ENCODE measurements at places on chromosomes 3 and 15.
A peak's percentile ranks its signal among the peaks of the same experiment; 100 is the strongest.

DNA sequence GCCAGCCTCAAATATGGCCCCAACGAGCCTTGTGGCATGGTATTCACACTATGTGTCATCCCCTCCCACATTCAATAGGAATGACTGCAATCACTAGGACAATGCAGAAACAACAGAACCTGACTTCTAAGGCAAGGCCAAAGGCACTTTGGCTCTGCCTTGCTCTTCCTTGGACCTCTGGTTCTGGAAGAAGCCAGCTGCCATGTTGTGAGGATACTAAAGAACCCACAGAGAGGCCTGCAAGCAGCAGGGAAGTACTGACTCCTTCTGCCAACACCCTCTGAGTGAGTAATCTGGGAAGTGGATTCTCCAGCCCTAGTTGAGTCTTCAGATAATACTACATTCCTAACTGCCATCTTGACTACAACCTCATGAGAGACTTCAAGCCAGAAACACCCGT, 64.7 kb downstream of the ADAMTS9 start:
- no peak for DNase-seq

- no peak for DNase-seq
These were observed 171.8 kb upstream of the WNT5A start for GRCh38 chr3:55658690-55659562.

DNA sequence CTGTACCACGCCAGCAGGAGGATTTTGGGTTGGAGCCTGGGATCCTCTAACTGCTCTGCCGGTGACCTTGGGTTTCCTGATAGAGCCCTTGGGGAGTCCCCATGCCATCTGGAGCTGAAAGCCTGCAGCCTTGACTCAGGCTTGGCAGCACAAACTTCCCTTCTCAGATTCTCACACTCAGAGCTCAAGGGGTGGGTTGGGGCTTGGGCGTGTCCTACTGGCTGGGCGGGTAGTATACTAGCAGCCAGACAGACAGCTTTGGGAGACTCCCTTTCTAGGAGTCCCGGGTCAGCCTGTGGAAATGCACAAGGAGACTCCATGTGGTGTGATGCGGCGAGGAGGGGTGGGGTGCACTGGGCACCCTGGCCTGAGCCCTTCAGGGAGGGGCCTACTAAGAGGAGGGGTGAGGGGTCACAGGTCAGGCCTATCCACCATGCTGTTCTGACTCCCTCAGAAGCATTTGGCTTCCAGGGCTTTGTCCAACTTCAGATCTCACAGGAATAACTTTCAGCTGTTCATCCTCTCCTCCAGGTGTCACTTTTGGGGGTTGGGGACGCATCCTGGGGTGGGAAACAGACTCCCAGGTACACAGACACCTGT, 21.6 kb upstream of the PLXNA1 start:
- DNase-seq = peak; percentile 68

DNA sequence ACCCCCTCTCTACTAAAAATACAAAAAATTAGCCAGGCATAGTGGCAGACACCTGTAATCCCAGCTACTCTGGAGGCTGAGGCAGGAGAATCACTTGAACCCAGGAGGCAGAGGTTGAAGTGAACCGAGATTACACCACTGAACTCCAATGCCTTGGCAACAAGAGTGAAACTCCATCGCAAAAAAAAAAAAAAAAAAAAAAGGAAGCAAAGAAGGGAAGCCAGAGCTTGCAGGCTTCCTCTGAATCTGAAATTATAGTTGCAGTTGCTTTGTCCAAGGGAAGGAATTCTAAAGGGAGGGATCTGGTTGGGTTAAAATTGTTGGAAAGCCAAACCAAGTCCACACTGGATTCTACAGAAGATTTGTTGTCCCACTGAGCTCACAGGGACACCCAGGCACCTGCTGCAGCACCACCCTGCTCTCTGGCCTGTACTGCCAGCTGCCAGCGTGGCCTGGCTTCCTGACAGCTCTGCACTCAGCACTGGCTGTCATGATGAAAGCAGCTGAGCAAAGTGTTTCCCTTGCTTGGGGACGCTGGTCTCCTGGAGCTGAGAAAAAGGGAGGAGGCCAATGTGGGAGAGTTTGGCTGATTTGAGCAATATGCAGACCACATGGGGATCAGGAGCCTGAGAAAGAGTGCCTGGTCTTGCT, 88.8 kb upstream of the HES1 start:
- no peak for DNase-seq

GRCh38 chr3:81363816-81364215, 397.6 kb downstream of the GBE1 start:
- no peak for DNase-seq

DNA sequence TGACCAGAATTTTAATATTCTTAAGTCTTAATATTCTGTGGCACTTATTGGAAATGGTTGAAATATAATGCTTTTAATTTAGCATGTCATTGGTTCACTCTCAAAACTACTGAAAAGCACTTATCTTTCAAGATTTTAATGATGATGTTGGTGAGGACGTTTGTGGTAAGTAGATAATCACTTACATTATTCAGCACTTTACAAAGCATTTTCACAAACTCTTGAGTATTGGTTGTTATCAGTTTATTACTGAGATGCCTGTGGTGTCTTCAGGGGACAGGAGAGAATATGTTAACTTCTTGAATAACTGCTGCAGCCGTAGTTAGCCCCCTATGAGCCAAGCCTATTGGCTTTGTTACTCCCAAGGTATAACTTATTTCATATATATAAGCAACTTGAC, 15.2 kb downstream of the TGFBR2 start:
- no peak for DNase-seq

DNA sequence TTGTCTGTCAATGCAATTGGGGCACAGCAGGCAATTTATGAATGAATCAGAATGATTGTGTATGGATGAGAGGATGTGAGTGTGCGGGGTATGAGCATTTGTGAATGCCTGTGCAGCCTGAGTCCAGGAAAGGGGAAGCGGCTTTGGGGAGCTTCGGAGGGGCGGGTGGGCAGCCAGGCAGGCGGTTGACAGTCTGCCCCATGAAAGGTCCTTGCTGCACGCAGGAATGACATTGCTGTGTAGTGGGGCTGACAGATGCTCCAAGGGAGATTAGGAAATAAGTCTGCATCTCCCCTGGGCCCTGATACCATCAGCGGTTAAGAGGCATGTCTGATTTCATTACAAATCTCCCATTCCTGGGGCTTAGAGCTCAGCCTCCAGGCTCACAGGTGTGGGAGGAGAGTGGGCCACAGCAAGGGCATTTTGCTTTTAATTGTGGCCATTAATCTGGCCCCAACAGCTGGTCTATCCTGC, 26.4 kb upstream of the TSPAN3 start:
- no peak for DNase-seq

GRCh38 chr3:2790266-2790815, 319.8 kb downstream of the IL5RA start:
- no peak for DNase-seq

DNA sequence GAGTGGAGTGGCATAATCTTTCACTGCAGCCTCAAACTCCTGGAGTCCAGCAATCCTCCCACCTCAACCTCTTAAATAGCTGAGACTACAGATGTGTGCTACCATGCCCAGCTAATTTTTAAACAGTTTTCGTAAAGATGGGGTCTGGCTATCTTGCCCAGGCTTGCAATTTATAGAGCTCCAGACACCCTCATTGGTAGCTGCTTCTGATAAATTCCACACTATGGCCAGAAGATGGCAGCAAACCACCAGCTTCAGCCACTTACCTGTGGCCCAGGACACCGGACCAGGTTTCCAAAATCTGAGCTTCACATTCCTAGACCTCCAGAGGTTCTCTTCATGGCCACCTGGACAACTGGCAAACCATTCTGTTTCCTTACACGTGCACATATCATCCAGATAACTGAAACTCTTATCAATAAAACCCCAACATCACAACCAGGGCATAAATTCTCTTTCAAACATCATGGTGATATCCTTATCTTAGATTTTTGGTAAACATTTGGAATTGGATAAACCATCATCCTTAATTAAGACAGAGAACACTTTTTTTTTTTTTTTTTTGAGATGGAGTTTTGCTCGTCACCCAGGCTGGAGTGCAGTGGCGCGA, 28.9 kb downstream of the FBXW12 start:
- DNase-seq = peak; percentile 61

Data from PC-9 (cell line).